ENCODE measurements at places on chromosomes 3 and 15. TPM values are rescaled to one million over a fixed set of nuclear protein-coding genes. Genes with fewer than 3 reads are reported as not detected.

NMD3 gene
- total RNA-seq = 88.0 TPM

GRCh38 chr15:89097313-89097712, 9.1 kb downstream of the ABHD2 start:
- DNase-seq = no peak

DNA sequence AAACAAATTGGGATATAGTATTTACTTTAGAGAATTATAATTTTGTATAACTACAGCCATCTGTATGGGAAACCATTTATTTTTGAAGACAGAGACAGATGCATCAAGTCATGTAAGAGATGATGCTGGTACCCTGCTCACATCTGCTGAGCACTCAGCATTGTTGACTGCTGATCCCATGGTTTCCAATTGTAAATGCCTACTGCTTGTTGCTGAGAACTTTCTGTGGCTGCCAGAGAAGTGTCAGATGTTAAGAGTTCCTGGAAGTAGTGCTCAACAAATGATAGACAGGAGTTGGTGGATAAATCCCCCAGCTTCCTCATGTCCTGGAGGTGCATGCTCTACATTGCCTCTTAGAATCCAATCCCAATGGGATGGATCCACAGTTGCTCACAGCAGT, 167.1 kb downstream of the OXSM start:
- no peak for DNase-seq

GALK2 gene
- total RNA-seq = 30.9 TPM

USP13 gene
- 14.4 TPM for total RNA-seq

GRCh38 chr3:98986073-98986472, 84.6 kb upstream of the DCBLD2 start:
- DNase-seq = peak; percentile 86

GRCh38 chr3:189292667-189293484, 121.1 kb downstream of the TPRG1 start:
- no peak for DNase-seq

GPR149 gene
- total RNA-seq = not detected

DNA sequence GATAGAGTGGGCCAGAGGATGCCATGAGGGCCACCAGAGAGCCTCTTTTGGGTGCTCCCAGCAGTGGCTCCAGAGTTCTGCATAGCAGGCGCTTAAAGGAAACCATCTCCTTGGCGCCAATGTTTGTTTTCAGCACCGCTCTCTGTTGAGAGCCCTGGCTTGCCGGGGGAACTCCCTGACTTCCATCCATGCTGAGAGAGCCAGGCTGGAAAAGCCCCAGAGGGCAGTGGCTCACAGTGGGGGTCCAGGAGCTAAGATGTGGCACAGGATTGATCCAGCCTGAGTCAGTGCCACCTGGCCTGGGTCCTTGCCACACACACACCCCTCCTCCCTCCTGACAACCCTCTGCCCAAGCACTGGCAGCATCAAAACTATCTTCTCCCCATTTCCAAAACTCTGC, 50.4 kb upstream of the HACD2 start:
- DNase-seq = no peak

SH3GL3 gene
- 2.1 TPM for total RNA-seq
